Myocyte (in vitro differentiated cells): ENCODE measurements at places on chromosomes 1 and 21. TPM values are rescaled to one million over a fixed set of nuclear protein-coding genes. Genes with fewer than 3 reads are reported as not detected.
A peak's percentile ranks its signal among the peaks of the same experiment; 100 is the strongest.

SERPINC1 gene
- total RNA-seq: not detected in 2 replicates

SPATA46 gene
- total RNA-seq: not detected in 2 replicates

GRCh38 chr1:210236840-210237409, 4.3 kb downstream of the SERTAD4 start:
- no peak for DNase-seq

DNA sequence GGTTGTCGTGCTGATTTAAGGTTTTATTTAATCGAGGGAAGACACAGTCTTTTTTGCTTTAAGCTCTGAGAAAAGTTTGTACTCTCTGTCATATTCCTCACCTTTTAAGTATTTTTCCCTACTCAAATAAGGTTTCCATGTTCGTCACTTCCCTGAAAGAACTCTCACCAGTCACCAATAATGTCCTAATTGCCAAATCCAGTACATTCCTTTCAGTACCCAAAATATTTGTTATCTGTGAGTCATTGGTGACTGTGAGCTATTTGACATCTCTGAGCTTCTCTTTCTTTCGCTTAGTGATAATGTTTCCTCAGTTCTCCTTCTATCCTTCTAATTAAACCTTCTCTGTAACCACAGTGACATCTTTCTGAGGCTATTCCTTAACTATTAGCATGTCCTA, 874.2 kb upstream of the ADGRL2 start:
- DNase-seq: no peak

DNA sequence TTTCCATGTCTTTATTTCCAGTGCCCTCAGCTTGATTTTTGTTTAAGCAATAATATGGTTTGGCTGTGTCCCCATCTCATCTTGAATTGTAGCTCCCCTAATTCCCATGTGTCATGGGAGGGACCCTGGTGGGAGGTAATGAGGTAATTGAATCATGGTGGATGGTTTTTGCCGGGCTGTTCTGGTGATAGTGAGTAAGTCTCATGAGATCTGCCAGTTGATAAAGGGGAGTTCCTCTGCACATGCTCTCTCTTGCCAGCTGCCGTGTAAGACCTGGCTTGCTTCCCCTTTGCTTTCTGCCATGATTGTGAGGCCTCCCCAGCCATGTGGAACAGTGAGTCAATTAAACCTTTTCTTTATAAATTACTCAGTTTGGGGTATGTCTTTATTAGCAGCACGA, 559.6 kb upstream of the ADAMTS5 start:
- peak; percentile 11 for DNase-seq

GRCh38 chr1:47483651-47484050, 45.8 kb downstream of the FOXD2 start:
- no peak for DNase-seq
